ENCODE measurements at places on chromosomes 3 and 15.

GRCh38 chr3:155535098-155535497 lies 209.8 kb downstream of the PLCH1 start:
- DNase-seq = no peak

- DNase-seq = no peak
These were observed 102.8 kb upstream of the PFN2 start for GRCh38 chr3:150073513-150073912.

DNA sequence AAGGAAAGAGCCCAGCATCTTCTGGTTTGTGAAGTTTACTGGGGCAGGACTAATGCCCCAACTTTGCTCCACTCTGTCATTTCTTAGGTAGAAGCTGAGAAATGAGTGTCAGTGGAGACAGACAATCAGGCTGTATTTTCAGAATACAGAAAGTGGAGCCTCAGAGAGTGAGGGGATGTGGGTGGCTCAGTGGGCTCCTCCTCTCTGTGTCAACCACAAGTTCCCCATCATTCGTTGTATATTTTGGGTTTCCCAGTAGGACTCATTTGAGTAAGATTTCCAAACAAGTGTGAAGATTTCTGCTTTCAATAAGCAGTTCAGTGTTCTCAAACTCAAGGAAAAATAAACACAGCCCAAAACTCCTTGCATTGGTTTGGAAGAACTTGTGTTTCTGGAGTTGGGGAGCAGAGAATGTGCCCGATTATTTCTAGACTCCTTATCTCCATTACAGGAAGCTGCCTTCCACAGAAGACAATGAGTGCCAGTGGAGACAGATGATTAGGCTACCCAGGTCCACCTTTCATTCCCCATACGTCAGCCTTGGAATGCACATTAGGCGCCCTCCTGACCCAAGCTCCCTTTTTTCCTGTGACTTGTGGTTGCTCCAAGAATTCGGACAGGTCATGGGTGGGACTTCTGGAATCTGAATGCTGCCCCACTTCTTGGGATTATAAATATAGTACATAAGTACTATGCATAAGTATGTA lies 792.1 kb upstream of the LMCD1 start:
- no peak for DNase-seq

- DNase-seq = no peak
These were observed 913.9 kb upstream of the CFAP20DC start for GRCh38 chr3:59963676-59964075.

- no peak for DNase-seq
These were observed 32.4 kb downstream of the MEGF11 start for GRCh38 chr15:66221126-66221525.

DNA sequence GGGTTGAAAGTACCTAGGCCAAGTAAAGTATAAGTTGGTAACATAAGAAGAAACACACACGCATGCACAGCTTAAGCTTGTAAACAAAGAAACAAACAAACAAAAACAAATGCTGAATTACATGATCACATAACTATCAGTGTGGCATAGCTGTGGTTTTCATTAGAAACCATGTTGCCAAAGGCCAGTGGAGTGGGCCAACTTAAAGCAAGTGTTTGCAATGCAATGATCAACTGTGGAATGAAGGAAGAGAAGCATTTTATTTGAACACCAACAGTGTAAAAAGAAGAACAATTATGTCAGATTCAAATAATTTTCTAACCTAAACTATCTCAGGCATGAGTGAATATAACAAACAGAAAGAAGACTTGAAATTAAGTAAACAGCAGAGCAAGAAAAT lies 199.4 kb upstream of the STRIT1 start:
- peak; percentile 23 for DNase-seq

- DNase-seq = no peak
These were observed 167.9 kb downstream of the FMN1 start for GRCh38 chr15:33026614-33027013.

All from fibroblast of skin of scalp (primary cell).